Breast epithelium (tissue), 4 donors: ENCODE measurements at places on chromosomes 2 and 18.

DNA sequence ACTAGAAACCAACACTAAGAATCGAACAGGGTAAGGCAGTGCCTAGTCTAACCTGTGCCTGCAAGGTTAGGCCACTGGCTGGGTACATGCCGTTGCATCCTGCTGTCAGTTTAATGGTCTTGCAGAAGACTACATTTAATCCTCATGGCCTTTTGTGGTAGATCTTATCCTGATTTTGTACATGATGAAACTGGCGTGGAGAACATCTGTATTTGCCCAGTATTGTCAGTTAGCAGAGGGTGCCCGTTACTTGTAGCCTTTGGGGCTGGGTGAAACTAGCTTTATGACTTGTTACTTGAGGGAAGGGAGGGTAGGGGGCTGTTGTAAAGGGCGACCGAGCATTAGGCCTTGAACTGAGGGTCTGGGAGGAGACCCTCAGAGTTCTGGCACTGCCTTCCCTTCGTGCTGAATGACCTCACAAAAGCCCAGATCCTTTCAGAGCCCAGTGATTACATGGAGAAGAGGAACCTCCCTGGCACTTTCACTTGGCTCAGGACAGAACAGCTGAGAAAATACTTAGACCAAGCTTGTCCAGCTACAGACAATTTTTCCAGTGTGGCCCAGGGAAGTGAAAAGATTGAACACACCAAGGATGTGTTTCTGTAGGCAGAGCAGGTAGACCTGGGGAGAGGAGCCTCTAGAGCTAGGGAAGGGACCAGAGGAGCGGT is 19.5 kb downstream of the SLC20A1 start:
- H3K4me3 ChIP-seq, result no peak overlapping the region
- H3K27me3 ChIP-seq, result no peaks in the 10 kb centered on the region
- H3K4me1 ChIP-seq, result no peaks in the 10 kb centered on the region
- H3K36me3 ChIP-seq, result no peaks in the 10 kb centered on the region

- no peaks in the 10 kb centered on the region for H3K36me3 ChIP-seq
- no peak overlapping the region for H3K27ac ChIP-seq
- no peaks in the 10 kb centered on the region for H3K4me1 ChIP-seq
Observed at GRCh38 chr2:187627153-187627552, 72.9 kb upstream of the TFPI start.

DNA sequence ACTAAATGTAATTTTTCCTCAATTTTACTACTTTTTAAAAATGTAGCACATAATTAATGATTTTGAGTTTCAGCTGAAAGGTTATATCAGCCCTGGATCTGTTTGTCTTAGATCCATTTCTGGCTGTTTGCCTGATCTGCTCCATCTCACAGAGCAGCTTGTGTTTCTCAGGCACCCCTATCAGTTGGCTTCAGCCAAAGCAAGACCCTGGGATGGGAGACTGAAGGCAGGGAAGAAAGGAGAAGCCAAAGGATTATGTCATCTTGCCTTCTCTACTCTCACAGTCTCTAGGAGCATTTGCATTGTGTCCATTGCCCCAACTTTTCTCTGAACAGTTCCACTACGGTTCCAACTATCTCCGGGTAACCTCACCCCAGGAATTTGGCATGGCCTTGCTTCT is 110.5 kb downstream of the CCDC148 start:
- H3K27me3 ChIP-seq, result no peaks in the 10 kb centered on the region
- H3K36me3 ChIP-seq, result no peaks in the 10 kb centered on the region
- no peaks in the 10 kb centered on the region for H3K4me1 ChIP-seq
- H3K4me3 ChIP-seq, result no peak overlapping the region

GRCh38 chr2:230178546-230179485 is 41.0 kb downstream of the SP110 start:
- peaks cover 9% of the 10 kb centered on the region for H3K36me3 ChIP-seq
- no peaks in the 10 kb centered on the region for H3K4me1 ChIP-seq
- H3K4me3 ChIP-seq, result no peak overlapping the region
- no peaks in the 10 kb centered on the region for H3K27me3 ChIP-seq
- no peak overlapping the region for H3K27ac ChIP-seq

DNA sequence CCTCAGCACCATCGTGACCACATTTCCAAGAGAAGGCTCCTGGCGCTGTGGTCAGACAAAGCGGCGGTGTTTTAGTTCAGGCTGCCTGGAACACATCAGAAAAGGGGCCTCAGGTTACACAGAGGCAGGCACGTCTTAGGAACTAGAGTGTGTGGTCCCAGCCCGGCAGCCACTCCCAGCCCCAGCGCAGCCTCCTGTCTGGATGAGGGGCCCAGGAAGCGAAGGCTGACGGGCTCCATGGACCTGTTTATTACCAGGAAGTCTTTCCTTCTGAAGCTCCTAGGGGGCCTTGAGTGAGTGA is 10.0 kb upstream of the GPR55 start:
- H3K4me1 ChIP-seq, result no peaks in the 10 kb centered on the region
- DNase-seq, result no peak
- H3K36me3 ChIP-seq, result no peaks in the 10 kb centered on the region
- no peak overlapping the region for H3K4me3 ChIP-seq
- no peaks in the 10 kb centered on the region for H3K27me3 ChIP-seq

DNA sequence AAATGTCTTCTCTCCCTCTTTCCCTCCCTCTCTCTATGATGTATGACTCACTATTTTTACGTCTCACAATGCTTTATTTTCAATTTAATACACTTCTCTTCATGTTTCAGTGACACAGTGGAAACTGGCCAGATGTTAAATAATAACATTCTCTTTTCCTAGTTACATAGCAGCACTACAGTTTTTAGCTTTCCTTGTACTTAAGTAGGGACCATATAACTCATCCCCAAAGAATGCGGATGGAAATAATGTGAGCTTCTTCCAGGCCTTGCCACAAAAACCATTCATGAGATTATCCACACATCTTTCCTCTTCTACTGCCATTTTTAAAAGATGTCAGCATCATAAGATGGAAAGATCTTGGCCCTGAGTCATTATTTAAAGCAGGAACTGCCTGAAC is 789.4 kb downstream of the LRP1B start:
- no peak for DNase-seq
- no peaks in the 10 kb centered on the region for H3K27me3 ChIP-seq
- no peak overlapping the region for H3K4me3 ChIP-seq
- H3K4me1 ChIP-seq, result no peaks in the 10 kb centered on the region
- no peaks in the 10 kb centered on the region for H3K36me3 ChIP-seq

DNA sequence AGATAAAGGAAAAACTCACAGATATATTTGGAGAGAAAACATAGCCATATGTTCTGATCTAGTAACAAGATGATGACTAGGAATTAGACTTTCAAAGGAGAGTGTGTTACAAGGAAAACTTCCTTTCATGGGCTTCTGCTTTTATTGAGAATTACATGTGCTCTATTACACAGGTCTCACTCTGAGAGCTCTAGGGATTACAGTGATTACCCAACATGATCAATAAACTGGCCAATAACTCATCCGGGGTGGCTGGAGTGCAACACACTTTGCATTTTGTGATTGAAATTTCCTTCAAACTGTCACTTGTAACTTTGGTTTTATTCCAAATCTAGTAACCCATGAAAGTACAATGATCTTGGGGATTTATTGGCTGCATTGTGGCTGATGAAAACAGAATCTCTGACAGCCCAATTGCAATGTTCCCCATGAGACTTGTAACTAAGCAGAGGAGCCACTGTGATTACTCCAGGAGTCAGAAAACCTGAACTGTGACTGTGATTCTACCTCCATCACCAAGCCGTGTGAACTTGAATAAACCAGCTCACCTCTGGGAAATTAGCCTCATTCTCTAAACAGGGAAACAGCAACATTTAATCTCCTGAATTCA is 40.2 kb upstream of the LRRC30 start:
- no peaks in the 10 kb centered on the region for H3K27me3 ChIP-seq
- H3K4me1 ChIP-seq, result no peaks in the 10 kb centered on the region
- DNase-seq, result no peak
- H3K36me3 ChIP-seq, result no peaks in the 10 kb centered on the region

- H3K27ac ChIP-seq, result no peak overlapping the region
- no peak overlapping the region for H3K4me3 ChIP-seq
- no peaks in the 10 kb centered on the region for H3K27me3 ChIP-seq
- H3K4me1 ChIP-seq, result peaks cover 6% of the 10 kb centered on the region
- no peaks in the 10 kb centered on the region for H3K36me3 ChIP-seq
Observed at GRCh38 chr2:234363011-234363487, 133.8 kb downstream of the ARL4C start.

DNA sequence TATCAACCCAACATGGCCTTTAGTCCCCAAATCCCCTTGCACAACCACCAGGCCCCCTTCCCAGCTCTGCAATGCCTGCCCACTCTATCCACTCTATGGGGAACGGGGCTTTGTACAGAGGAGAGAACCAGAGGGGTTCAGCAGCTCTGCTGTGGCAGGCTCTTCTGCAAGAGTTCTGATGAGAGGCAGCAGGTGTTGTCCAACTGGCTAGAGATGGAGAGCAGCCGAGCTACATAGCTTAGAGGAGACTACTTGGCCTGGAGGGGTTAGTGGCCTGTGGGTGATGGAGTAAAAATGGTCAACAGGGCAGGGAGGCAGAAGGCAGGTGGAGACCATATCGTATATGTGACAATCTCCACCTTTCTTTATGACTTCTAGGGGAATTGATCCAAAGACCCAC is 103.0 kb downstream of the QPCT start:
- no peak overlapping the region for H3K27ac ChIP-seq
- DNase-seq, result no peak
- H3K4me3 ChIP-seq, result no peak overlapping the region
- no peaks in the 10 kb centered on the region for H3K27me3 ChIP-seq

DNA sequence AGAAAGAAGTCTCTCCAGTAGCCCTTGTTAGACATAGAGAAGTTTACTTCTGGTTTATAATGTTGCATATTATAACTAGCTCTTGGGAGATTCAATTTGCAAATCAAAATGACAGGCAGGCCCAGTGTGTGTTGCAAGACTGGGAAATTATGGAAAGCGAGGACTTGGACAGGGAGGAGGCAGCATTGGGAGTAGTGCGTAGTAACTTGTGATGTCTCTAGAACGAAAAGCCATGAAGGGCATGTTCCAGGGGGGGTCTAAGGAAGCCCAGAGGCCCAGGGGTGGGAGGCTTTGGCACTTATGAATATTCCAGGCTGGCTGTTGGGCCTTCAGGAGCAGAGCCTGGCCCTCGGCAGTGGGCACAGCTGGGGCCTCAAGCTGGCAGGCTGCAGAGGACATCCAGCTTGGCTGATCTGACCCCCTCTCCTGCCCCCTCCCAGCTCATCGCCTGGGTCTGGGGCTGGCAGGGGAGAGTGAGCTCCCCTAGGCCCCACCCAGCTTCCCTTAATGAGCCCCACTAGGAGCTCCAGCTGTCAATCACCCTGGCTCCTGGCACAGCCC is 55.3 kb upstream of the TCF7L1 start:
- H3K27me3 ChIP-seq, result no peaks in the 10 kb centered on the region
- no peaks in the 10 kb centered on the region for H3K4me1 ChIP-seq
- H3K36me3 ChIP-seq, result no peaks in the 10 kb centered on the region
- no peak overlapping the region for H3K27ac ChIP-seq
